Caki2 (cell line): ENCODE measurements at places on chromosomes 7 and 10. TPM values are rescaled to one million over a fixed set of nuclear protein-coding genes. Genes with fewer than 3 reads are reported as not detected.

ABCC2 gene
- total RNA-seq = 64.4 and 68.4 TPM in 2 replicates

C7orf57 gene
- 0.26 and 1.6 TPM in 2 replicates for total RNA-seq

CPA2 gene
- not detected in 2 replicates for total RNA-seq

UPK3B gene
- 0.64 and 2.5 TPM in 2 replicates for total RNA-seq

RNF32 gene
- total RNA-seq = 2.6 and 13.5 TPM in 2 replicates

TMEM178B gene
- total RNA-seq = 9.5 and 15.9 TPM in 2 replicates

CDHR1 gene
- 0.64 TPM in 1 of 2 replicates, not detected in the other for total RNA-seq

MYO3A gene
- total RNA-seq = 4.5 TPM in 2 replicates

GRID1 gene
- 2.6 and 6.6 TPM in 2 replicates for total RNA-seq

CALML3 gene
- total RNA-seq = not detected in 2 replicates

GSTO2 gene
- total RNA-seq = 2.8 and 15.1 TPM in 2 replicates

ACHE gene
- not detected in 2 replicates for total RNA-seq

NODAL gene
- total RNA-seq = not detected in 2 replicates

PNLIPRP2 gene
- 1.4 TPM in 1 of 2 replicates, not detected in the other for total RNA-seq

DNA sequence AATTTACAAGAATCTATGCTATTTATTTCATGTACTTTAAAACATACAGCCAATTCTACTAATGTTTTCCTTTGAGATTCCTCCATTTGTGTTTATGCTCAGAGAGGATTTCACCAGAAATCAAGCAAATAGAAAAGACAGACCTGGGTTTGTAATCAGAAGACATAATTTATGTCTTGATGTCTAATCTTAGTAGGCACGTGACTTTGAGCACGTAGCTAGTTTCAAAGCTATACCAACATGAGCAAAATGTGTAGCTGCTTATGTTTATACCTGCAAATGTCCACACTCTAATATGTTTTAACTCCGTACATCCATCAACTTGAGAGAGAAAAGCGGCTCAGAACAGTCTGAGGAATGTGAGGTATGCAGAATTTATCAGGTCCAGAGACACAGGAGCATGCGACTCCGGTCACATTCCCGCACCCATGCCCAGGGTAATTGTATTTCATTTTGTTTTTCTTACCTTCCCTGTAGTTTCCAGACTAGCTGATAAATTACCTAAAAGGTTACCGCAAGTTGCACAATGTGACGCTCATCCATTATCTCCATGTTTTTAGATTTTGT lies 40.0 kb downstream of the SVOPL start:
- DNase-seq = peak; percentile 29

DNA sequence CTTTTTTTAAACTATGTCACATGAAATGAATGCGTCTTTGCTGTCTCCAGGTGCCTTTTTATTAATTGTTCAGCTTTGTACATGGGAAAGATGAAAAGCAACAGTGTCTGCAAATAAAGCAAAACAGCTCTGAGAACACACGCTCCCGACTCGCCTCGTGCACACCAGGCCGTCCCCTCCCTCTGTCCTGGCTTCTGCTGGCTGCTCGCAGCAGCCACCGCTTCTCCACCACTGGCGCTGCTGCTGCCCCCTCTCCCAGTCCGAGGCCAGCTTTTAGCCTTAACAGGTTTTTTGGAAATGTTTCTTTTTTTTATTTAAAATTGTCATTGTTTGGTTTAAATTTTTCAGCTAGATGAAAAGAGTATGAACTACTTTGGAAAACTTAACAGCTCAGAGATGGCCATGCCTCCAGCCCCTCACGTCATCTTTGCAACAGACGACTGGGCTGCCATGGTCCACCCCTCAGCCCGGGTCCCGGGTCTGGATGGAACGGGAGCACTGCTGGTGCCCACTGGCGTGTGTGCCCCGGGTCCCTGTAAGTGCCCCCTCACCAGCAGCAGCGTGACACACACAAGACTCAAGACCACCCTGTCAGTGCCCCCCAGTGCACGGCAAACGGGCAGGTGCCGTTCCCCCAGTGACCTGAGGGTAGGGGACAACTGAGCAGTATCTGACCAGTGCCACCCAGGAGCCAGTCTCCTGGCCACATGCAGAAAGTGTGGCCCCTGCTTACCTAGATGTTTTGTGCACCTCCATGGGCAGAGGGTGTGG lies 415.6 kb upstream of the FOXK1 start:
- DNase-seq = no peak

GRCh38 chr10:122161795-122162194 lies 109.3 kb upstream of the BTBD16 start:
- no peak for DNase-seq

DNA sequence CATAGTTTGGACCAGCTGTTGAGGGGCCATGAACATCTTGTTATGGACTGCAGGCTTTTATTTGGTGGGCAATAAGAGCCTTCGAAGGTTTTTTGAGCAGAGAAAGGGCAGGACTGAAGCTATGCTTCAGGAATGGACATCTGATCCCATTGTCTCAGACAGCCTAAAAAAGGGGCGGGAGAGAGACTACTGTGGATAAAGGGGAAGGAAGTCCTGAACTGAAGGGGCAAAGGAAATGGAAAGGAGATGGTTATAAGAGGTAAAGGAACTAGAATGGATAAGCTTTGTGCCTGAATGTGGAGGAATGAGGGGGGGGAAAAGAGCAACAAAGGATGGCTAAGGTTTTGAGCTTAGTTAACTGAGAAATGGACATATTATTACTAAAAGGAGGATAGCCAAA lies 172.5 kb downstream of the SKAP2 start:
- no peak for DNase-seq

GRCh38 chr10:341081-341740 lies 206.0 kb downstream of the ZMYND11 start:
- DNase-seq = no peak

DNA sequence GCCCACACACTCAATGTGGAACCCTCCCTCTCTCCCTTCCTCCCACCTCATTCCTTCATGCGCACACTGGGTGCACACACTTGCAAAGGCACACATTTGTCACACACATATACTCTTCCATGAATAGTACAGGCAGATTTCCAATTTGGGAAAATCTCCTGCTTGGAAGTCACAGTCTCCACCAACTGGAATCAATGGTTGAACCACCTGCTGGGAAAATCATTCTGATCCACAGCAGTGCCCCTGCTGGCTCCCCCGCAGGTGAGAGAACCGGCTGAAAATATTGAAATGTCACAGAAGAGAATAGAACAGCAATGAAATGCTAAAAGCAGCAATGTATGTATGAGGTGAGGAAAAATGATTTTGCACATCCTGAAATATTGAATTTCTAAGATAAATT lies 232.7 kb downstream of the ADAM12 start:
- DNase-seq = no peak

DNA sequence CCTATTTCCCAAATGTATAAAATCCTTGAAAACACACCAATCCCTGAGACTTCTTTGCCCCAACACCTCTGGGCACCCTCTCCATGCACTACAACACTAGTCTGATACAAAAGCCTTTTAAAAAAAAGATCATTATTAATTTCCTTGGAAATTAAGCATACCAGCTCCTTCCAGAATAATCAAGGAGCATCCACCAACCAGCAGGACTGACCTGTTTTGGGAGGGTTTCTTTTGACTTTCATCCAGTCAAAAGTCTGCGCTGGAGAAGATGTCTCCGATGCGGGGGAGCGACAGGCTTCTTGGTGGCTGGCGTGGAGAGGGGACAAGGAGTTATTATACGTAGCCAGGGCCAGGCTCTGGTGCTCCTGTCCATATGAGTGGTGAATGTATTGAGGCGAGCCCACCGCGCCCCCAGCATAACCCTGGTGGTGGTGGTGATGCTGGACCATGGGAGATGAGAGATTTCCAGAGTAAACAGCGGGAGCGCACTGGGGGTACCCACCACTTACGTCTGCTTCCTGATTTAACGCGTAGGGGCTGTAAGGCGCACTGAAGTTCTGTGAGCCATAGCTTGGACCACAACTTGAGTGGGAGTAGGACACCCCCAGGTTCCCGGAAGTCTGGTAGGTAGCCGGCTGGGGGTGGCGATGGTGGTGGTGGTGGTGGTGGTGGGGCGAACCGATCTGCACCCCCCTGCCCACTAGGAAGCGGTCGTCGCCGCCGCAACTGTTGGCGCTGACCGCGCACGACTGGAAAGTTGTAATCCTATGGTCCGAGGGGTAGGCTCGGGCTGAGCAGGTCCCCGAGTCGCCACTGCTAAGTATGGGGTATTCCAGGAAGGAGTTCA lies 527 bp downstream of the HOXA1 start:
- no peak for DNase-seq

GRCh38 chr10:122307669-122308416 lies 36.7 kb downstream of the BTBD16 start:
- DNase-seq = peak; percentile 94

DNA sequence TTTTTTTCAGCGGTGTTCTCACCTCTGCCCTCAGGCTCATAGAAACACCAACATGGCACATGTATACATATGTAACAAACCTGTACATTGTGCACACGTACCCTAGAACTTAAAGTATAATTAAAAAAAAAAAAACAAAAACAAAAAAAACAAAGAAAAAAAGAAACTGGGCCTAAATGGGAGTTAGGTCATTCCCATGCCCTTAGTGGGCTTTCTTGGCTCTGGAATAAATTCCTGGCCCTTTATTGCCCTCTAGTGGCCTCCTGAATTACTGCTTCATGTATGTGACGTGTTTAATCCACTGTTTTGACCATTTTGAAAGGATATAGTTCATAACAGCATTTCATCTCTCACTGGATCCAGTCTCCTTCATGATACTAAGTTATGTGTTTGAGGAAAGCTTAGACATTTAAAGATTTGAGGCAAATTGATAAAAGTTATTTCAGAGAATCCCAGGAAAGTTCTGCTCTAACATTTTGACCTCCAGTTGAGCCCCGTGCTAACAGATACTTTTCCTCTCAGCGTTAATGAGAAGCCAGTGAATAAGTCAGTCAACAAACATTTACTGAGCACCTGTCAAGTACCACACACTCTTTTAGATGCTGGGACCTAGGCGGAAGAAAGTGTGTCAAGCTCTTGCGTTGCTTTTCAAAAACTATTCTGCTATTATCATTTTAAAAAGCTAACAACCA lies 54.7 kb upstream of the SYPL1 start:
- DNase-seq = peak; percentile 30

- no peak for DNase-seq
Measured at GRCh38 chr10:118036281-118036875, 10.4 kb downstream of the RAB11FIP2 start.

GRCh38 chr7:924541-925231 lies 29.8 kb downstream of the ADAP1 start:
- DNase-seq = no peak

- DNase-seq = peak; percentile 73
Measured at GRCh38 chr7:106858618-106859532, 6.2 kb upstream of the PIK3CG start.

DNA sequence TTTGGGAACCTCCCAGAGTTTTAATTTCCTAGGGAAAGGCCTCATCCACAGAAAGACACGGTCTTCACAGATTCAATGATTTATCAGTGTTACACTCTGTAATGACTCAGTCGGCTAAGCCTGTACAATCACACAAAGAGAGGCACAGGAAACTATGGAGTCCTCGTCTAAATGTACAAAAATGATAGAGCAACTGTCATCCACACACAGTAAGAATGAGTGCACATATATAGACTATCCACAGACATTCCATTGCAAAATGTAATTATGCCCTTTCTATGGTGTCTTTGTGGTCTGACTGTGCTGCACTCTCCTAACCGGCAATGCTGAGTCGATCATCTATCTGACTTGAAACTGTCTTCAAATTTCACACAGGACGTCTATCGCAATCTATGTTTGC lies 3.5 kb upstream of the NAMPT start:
- DNase-seq = no peak

DNA sequence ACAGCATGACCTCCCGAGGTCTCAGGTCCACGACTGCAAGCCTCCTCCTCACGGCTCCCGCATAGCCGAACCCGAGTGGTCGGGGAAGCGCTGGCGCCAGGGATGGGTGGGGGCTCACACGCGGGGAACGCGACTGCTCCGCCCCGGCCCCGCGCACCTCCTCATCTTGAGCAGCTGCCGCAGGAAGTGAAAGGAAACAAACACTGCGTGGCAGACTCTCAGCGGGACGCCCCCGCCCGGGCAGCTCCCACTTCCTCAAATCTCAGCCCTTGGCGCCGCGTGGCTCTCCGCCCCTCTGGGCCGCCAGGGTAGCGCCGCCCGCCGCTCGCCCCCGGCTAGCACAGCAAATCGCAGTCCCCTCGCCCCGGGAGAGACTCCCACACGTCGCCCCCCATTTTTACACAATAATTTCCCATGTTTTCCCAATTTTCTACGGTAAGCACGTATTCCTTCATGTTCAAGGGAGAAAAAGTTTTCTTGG lies at the start of gene TMEM243:
Gene TMEM243, minus strand, starts transcription at position 188 of the 481 bp plus-strand sequence. CDS start 229 bp downstream, outside the sequence.
- no peak for DNase-seq

- peak; percentile 45 for DNase-seq
Measured at GRCh38 chr10:44860811-44861736, 50.1 kb upstream of the TMEM72 start.

- peak; percentile 19 for DNase-seq
Measured at GRCh38 chr7:36871863-36872262, 147.6 kb upstream of the AOAH start.

- DNase-seq = no peak
Measured at GRCh38 chr7:42550706-42551470, 313.9 kb upstream of the GLI3 start.

DNA sequence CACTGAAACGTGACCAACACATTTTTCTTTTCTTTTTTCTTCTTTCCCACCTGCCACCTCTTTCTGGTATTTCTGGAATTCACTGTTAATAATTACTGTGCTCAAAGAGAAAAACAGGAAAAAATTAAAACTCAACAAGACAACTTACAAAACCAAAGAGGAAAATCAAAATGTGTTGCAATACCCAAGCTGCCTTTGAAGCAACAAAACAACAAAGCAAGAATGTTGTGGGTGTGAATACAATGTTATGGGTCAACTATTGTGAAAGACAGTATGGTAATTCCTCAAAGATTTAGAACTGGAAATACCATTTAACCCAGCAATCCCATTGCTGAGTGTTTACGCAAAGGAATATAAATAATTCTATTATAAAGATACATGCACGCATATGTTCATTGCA lies 415.1 kb downstream of the GFRA1 start:
- peak; percentile 21 for DNase-seq
